Forelimb muscle (tissue), 1 donor: ENCODE measurements at places on chromosomes 4 and X. TPM values are rescaled to one million over a fixed set of nuclear protein-coding genes. Genes with fewer than 3 reads are reported as not detected.

- no peak for DNase-seq
These were observed 23.0 kb downstream of the SNX25 start for GRCh38 chr4:185232370-185232769.

- DNase-seq, result no peak
These were observed 13.1 kb downstream of the RP2 start for GRCh38 chrX:46849933-46850332.

GRCh38 chrX:19627533-19627932 is 112.2 kb upstream of the MAP3K15 start:
- no peak for DNase-seq

DNA sequence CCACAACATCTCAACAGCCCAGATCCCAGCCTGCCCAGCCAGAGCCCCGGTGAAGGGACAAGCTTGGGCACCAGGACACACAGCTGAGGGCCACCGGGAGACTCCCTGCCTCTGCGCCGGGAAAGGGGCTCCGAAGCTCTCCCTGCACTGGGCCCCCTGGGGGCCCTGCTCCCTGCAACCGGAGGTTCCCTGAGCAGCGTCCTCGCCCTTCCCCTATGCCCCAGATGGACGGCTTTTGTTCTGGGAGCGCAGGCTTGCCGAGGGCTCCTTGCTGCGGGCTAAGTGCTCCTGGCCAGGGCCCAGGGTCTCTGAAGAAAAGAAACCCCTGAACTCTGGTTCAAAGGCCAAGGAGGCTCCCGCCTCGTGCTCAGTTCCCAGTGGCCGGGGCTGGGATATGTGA is 899 bp upstream of the ZFP92 start:
- DNase-seq, result no peak

DNA sequence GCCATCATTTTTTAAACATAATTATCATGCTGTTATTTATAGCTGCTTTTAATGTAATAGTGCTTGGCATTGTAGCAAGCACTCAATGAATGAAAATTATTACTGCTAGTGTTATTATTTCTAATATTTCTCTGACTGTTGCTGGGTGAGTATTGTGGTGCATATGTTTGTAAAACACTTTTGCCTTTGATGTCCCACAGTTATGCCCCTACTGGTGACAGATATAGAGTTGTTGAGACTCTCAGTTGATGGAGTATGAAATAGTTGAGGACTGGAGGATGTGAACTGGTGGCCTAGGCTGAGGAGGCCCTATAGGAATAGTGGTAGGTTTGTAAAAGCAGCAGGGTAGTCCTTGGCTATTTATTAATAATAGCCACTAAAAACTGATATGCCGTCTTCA is 9.6 kb downstream of the INTS6L start:
- DNase-seq, result no peak

- DNase-seq, result no peak
These were observed 5.8 kb downstream of the ANOS1 start for GRCh38 chrX:8726031-8726652.

DNA sequence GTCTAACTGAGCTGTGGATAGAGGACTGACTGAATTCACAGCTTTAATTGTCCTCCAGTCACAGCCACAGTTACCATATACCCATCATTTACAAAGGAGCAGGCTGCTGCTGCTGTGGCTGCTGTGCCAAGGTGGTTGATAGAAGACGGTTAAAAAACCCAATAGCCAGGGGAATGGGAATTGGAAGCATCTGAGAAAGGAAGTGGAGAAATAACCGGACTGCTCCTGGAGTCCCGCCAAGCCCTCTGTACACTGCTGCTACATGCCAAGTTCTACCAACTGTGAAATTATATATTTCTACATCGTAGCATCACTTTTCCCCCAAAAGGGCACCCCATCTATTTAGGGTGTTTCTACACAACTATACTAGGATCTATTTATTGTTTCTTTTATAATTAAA is 279.7 kb upstream of the ARX start:
- DNase-seq, result no peak

- no peak for DNase-seq
These were observed 31.9 kb downstream of the CASP6 start for GRCh38 chr4:109671350-109671749.

DNA sequence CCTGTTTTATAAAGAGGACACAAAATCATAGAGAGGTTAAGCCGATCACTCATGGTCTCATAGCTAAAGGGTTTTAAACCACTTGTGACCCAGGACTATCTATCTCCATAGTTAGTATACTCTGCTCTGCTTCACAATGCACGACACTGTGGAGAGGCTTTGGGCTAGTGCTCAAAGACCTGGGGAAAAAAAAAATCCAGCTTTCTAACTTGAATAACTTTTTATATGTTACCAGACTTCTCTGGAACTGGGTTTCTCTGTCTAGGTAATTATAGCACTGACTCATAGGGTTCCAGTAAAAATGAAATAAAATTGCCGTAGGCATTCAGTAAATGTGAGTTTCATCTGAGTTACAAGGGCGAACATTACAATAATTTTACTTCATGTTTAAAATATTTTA is 273.7 kb upstream of the TECRL start:
- no peak for DNase-seq

DNA sequence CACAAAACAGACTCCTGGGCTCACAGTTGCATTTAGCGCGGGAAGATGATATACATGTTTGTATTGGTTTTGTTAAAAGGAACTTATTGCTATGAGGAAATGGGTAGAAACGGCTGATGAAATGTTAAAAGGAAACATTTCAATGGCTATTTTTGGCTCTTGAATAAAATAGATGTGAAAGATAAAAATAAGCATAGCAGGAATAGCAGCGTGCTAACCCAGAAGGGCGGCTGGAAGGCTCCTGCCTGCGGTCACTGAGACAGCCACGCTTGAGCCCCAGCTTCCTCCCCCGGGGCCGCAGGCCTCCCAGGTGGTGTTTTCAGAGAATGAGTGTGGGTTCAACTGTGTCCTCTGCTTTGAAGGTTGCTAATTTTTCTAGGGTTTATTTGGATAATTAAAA is 35.0 kb upstream of the CLCN4 start:
- no peak for DNase-seq

DNA sequence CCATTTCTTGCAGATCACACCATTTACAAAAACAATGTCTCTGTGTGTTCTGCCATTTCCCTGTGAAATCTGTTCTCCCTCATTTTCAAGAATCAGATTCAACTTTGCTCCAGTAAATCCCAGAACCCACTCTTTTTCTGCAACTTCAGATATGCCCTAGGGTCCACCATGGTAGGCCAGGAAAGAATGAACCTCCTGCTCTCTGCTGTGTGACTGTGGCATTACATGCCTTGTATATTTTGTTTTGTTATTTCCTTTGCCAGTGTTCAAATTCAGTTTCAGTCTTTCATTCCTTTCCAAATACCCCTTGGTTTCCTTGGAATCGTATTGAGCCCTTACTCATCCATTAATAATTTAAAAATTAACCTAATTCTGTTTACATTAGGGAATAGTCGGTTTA is 290.2 kb upstream of the VCX start:
- DNase-seq, result no peak

GRCh38 chr4:137067735-137068134 is 464.6 kb downstream of the PCDH18 start:
- DNase-seq, result no peak

DNA sequence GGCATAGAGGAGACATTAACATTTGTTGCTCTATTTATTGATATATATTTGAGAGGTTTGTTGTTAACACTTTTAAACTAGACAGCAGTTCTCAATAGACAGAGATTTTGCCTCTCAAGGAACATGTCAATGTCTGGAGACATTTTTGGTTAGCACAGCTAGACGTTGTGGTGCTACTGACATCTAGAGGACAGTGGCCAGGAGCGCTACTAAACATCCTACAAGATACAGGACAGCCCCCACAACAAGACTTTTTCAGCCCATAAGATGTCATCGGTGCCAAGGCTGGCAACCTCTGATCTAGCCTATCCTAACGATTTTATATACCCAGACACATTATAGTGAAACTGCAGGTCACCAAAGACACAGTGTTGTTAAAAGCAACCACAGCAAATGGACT is 18.4 kb upstream of the CTSO start:
- DNase-seq, result no peak

DNA sequence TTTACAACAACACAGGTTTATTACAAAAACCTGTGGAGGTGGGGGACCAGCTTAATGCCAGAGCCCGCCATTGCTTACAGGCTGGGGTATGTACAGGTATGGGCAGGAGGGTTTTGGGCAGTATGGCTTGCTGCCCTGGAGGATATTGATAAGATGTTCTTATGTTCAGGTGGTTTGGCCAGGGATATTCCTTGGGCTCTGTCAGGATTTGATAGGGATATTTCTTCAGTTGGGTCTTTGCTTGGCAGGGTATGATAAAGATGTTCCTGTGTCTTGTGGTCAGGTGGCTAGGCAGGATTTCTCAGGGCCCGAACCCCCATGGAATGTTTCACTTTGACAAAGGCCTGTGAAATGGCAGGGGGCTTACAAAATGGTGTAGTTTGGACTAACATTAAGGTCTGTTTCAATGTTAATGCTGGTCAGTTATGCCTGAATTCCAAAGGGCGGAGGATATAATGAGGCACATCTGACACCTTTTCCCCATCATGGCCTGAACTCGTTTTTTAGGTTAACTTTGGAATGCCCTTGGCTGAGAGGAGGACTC is 3.1 kb downstream of the MGST2 start:
- DNase-seq, result no peak

GRCh38 chr4:180203349-180203748 is 2039.9 kb upstream of the TENM3 start:
- no peak for DNase-seq

- no peak for DNase-seq
These were observed 222.7 kb downstream of the COL25A1 start for GRCh38 chr4:109079731-109080130.

DNA sequence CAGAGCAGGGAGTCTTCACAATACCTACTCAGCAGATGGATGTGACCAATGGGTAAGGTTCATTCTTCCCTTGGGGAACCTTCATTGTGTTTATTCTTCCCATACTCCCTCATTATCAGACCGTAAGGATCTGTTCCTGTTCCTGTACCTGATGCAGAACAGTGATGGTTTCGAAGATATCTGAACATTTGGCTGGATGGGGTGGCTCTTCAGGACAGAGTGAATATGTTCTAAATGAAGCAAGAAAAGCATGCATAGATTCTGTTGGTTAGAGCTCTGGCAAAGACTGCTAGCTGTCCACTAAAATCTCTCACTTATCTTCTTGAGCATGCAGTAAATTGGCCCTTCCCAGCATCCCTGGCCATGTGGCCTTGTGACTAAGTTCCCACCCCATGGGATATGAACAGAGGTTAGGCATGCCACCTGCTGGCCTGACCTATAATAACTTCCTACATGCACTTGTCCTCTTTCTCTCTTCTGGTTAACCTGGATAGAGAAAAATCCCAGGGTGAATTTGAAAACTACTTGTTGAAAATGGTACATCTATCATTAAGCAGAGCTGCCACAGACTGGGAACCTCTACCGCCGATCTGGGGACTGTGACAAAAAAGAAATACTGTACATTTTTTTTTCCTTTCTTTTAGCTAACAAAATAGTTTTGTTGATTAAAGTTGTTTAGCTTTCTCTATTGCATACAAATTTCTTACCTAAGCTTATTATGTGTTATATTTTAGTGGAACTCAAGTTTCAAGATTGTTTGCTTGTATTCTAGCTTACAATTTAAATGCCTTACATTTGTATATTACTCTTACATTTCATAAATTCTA is 60.0 kb upstream of the BANK1 start:
- DNase-seq, result peak; percentile 9

DNA sequence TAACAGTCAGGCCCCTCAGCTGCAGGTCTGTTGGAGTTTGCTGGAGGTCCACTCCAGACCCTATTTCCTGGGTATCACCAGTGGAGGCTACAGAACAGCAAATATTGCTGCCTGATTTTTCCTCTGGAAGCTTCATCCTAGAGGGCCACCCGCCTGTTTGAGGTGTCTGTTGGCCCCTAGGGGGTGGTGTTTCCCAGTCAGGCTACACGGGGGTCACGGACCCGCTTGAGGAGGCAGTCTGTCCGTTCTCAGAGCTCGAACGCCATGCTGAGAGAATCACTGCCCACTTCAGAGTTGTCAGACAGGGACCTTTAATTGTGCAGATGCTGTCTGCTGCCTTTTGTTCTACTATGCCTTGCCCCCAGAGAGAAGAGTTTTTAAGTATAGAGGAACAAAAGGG is 160.8 kb downstream of the DKK2 start:
- no peak for DNase-seq

GRCh38 chrX:13261348-13261747 is 58.5 kb downstream of the ATXN3L start:
- DNase-seq, result no peak

GRCh38 chr4:84298023-84298718 is 200.9 kb downstream of the NKX6-1 start:
- DNase-seq, result no peak

GRCh38 chrX:39710776-39711175 is 387.0 kb downstream of the BCOR start:
- DNase-seq, result no peak

DNA sequence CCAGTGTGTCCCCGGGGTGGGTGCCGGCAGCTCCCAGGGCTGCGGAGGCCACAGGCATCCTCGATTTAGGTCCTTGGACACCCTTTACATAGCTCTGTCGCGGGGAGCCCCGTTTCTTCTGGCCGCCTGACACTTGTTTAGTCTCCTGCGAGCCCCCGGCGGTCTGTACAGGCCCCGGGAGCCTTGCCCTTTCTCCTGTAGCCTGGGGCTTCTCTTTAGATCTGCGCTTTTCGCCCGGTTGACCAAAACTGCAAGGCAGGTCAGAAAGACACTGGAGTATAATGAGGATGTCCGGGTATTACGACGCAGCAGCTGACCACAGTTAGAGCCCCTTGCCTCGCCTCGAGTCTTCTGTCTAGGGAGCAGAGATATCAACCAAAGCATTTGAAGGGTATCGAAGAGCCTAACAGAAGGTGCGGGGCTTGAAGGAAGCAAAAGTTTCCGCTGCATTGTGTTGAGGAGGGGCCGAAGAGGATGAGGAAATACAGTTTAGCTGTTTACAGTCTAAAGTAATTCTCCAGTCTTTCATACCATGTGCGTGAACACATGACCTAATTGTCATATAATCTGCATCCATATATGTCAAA is 479 bp downstream of the BRCC3 start:
- DNase-seq, result no peak

Gene PDE6B
- polyA plus RNA-seq, result 16.1 TPM

Gene KLHL13
- polyA plus RNA-seq, result 56.6 TPM

Gene ARHGAP24
- polyA plus RNA-seq, result 53.2 TPM

Gene FGFR3
- polyA plus RNA-seq, result 1.2 TPM

Gene UCHL1
- 17.6 TPM for polyA plus RNA-seq

Gene MMGT1
- 16.8 TPM for polyA plus RNA-seq

Gene MAB21L2
- 0.89 TPM for polyA plus RNA-seq

Gene PSAPL1
- not detected for polyA plus RNA-seq

Gene FHIP1A
- 9.3 TPM for polyA plus RNA-seq

Gene RBM46
- polyA plus RNA-seq, result not detected

Gene PCDH19
- 3.8 TPM for polyA plus RNA-seq

Gene CT45A5
- polyA plus RNA-seq, result 0.89 TPM

Gene NSG1
- 0.92 TPM for polyA plus RNA-seq

Gene SLC9B1
- 1.5 TPM for polyA plus RNA-seq

Gene ABCG2
- 4.2 TPM for polyA plus RNA-seq

Gene PAGE4
- polyA plus RNA-seq, result not detected
